NCI-H524 (cell line): ENCODE measurements at places on chromosomes 6 and 20.

GRCh38 chr6:25452031-25452430, 172.9 kb downstream of the CARMIL1 start:
- no peak for DNase-seq

- DNase-seq = no peak
Observed at GRCh38 chr6:20481281-20481680, 53.0 kb upstream of the CDKAL1 start.

DNA sequence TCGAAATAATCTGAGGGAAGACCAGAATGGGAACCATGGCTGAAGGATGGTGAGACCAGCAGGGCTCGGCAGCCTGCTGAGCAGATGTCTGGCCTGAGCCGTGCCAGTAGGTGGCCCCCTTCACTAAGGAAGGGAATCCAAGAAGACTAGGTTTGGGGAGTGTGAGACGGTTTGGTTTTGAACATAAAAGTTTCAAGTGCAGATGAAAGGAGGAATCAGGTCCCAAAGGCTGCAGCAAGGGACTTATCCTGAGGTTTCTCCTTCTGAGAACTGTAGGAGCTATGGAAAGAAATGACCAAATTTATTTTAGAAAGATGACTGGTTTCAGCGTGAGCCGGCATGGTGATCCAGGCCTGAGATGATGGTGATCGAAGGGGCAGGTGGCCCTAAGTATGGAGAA, 4.6 kb upstream of the OSER1 start:
- DNase-seq = peak; percentile 70

GRCh38 chr6:13406781-13407180, 78.4 kb upstream of the TBC1D7 start:
- DNase-seq = peak; percentile 78

- DNase-seq = no peak
Observed at GRCh38 chr20:41170386-41171105, 33.2 kb downstream of the PLCG1 start.

GRCh38 chr20:24799971-24800580, 149.0 kb upstream of the CST7 start:
- DNase-seq = no peak

- DNase-seq = no peak
Observed at GRCh38 chr6:30002871-30003270, 58.2 kb upstream of the POLR1H start.

GRCh38 chr20:39395478-39396291, 433.5 kb downstream of the DHX35 start:
- DNase-seq = no peak

DNA sequence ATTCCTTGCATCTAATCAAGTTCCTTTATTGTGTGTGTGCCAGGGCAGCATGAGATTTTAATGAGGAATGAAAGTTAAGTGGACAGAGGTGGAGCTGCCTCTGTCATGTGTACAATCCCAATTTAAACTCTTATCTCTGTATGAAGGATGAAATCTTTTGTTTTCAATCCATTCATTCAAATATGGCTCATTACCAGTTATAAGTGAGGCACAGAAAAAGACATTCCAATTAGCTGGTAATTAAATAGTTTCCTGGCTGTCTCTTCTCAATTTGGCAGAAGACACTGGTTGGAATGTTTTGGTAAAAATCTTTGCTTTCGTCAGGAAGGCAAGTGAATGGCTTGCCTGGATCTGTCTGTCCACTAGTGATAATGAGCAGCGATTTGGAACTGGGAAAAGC, 46.4 kb downstream of the CLVS2 start:
- no peak for DNase-seq

GRCh38 chr20:4304601-4305000, 289.2 kb upstream of the RNF24 start:
- DNase-seq = no peak

- DNase-seq = peak; percentile 89
Observed at GRCh38 chr6:33247977-33248642, 23.6 kb downstream of the VPS52 start.

DNA sequence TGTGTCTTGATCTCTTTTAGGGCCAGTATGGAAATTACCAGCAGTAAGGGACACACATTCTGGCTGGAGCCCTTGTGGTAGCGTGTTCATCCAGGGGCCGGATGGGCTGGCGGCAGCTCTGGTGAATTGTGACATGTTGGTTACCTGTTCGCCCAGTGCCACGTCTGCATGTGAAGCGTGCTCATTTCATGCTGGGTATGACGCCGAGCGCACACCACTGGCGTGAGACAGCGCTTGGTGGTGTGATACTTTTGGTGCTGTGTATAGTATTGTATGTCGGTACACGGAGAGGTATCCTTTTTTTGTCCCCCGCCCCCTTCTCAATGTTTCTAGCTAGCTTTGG, 3.7 kb upstream of the MTG2 start:
- DNase-seq = no peak

DNA sequence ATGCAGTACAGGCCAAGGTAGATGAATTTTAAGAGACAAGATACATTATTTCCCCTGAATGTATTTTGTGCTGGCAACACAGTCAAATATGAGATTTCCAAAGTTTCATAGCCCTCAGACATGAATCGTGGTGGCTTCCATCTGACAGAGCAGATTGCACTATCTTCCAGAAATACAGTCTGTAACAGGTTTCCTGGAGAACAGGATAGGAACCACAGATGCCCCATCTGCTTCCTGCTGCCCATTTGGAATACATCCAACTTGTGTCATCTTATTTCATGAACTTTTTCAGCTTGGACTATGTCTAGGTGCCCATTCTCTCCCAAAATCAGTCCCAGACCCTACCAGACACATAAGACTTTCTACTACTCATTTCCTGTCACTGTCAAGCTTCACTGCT, 426.0 kb downstream of the KIF16B start:
- no peak for DNase-seq

DNA sequence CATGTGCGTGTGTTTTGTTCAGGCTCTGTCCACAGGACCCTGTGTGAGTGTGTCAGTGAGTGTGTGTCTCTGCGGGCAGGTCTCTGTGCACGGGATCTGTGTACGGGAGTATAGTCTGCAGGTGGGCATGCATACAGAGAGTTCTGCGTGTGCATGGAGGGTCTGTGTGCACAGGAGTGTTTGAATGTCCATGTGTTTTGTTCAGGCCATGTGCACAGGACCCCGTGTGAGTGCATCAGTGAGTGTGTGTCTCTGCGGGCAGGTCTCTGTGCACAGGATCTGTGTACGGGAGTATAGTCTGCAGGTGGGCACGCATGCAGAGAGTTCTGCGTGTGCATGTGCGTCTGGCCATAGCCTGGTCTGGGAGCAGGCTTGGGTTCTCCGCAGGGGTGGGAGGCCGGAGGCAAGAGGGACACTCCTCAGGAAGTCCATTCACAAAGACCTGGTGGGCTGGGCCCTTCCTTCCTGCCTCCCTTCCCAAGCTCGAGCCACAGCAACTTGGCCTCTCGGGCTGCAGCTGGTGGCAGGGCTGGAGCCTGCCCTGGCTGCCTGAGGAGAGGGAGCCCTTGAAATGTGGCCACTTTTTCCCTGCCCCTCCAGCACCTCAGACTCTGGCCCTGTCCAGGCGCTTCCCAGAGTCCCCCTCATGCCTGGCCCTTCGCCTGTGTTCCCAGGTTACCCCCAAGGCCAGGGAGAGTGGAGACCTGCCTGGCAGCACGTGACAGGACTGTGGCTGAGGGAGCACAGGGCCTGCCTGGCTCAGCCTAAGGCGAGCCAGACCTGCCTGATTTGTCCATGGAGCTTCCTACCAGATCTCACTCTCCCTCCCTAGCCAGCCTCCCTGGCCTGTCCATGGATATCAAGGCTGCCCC, 6.8 kb downstream of the HSPA12B start:
- DNase-seq = no peak

DNA sequence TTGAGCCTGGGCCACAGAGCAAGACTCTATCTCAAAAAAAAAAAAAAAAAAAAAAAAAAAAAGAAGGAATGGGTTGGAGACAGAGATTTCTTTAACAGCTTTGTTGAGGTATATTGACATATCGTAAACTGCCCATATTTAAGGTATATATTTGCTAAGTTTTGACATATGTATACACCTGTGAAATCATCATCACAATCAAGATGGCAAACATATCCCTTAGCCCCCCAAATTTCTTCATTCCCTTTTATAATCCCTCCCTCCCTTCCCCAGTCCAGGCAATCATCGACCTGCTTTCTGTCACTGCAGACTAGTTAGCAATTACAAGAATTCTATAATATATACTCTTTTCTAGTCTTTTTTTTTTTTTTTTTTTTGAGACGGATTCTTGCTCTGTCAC, 29.0 kb downstream of the SERPINB1 start:
- no peak for DNase-seq

DNA sequence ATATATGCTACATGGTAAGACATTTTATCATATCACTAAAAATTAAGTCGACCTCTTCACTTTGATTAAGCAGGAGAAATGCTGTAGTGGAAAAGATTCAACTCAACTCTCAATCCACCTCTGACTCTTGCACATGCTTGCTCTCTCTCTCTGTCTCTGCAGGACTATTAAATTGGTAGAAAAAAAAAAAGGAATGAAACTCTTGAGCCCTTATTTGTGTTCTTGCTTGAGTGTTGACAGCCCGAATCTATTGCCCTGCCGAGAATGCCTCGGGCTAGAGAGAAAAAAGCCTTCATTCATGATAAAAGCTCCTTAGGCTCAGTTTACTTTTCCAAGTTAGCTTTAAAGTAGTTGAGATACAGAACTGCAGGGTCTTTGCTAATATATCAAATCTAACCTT, 722.2 kb downstream of the PRKN start:
- no peak for DNase-seq

GRCh38 chr20:5757949-5758348, 7.7 kb downstream of the SHLD1 start:
- no peak for DNase-seq

DNA sequence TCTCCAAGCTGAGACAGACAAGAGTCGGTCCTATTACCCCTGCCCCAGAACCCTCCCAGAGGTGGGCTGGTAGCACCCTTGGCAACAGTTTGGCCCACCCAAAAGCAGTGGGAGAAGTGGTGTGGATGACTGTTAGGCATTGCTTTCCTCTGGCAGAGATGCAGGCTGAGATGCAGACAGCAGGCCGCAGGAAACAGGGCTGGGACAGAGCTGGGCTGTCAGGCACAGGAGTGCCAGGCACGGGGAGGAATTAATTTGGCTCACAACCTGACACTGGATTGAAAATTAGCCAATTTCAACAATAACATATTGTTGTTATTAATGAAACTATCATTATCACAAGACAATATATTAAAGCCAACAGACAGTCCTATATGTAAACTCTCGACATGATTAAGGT, 15.7 kb upstream of the SIRT5 start:
- no peak for DNase-seq

DNA sequence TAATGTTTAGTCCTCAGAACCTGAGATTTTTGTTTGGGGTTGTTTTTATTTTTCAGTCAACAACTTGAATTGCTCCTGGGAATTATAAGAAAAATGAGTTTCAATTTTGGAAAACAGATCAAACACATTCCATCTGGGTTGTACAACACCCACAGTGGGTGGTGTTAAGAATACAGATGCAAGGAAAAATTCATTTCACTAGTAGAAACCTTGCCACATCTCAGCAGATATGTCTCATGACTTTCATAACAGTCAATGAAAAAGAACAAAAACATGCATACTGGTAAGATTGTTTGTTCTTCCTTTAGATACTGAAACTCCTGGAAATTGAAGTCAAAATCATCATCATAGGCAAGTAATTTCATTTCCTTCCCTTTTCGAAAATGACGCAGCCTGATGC, 78.9 kb downstream of the MOXD1 start:
- no peak for DNase-seq

DNA sequence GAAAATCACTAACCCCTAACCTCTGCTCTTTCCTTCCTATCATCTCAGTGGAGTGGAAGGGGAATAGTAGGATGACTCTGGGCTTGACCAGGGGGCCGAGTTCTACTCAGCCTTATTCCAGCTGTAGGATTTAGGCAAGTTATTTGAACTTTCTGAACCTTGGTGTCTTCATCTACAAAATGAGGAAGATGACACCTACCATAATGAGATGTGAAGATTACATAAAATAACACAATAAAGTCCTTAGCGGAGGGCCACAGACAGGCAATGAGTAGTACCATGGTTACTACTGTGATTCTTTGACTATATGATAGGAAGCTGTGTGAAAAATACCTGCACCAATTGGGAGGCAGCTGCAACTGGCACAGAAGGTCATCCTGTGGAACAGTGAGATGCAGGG, 53.6 kb upstream of the PIM1 start:
- DNase-seq = no peak

DNA sequence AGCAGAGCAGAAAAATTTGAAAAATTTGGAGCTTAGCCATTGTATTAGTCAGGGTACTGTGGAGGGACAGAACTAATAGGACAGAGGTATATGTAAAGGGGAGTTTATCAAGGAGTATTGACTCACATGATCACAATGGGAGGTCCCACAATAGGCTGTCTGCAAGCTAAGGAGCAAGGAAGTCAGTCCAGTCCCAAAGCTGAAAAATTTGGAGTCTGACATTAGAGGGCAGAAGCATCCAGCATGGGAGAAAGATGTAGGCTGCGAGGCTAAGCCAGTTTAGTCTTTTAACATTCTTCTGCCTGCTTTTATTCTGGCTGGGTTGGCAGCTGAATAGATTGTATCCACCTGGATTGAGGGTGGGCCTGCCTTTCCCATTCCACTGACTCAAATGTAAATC, 82.0 kb downstream of the SMPDL3A start:
- DNase-seq = no peak

DNA sequence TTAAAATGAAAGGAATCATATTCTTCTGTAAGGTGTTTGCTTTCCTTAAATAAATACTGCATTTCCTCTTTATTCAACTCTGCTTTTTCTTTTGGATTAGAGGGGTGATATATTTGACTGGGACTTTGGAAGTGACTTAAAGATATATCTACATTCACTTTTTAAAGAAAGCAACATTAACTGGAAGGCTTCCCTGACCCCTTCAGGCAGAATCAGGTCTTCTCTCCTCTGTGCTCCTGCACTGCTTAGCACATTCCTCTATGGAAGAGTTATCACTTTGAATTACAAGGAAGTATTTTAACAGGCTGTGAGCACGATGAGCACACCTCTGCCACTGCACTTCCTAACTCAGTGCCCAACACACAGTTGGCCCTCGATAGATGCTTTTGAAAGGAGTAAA, 59.2 kb upstream of the POU3F2 start:
- DNase-seq = no peak

DNA sequence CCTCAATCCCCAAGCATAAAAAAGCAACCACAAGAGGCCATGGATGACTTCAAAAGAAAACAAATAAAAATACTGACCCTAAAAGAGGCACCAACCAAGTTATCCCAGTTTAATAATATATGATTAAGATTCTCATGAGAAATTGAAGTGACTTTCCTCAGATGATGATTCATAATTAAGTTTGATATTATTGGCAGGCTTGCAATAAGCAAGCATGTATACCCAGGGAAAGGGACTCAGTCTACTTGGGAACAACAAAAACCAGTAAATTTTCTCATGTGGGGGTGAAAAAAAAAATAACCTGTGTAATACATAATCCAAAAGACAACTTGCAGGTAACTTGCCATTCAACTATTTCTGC, 19.6 kb downstream of the JAG1 start:
- no peak for DNase-seq

DNA sequence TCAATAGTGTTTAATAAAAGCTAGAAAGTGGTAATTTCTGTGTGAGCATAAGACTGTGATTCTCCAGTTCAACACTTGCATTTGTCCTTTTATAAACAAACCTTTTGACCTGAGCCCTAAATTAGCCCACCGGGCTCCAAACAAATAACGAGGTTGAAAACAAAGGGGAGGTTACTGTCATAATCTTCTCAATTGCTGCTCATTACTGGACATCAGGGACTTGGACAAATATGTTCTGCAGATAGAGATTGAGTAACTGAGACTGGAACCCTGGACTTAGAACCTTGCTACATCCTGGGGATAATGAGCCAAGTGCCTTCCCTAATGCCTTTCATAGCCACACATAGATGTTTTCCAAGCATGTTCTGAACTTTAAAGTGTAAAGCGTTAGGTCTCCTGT, 84.2 kb upstream of the PCSK2 start:
- no peak for DNase-seq
